ENCODE measurements at places on chromosomes 7 and 10.

GRCh38 chr7:16727736-16728135, 25.8 kb upstream of the TSPAN13 start:
- DNase-seq: no peak

DNA sequence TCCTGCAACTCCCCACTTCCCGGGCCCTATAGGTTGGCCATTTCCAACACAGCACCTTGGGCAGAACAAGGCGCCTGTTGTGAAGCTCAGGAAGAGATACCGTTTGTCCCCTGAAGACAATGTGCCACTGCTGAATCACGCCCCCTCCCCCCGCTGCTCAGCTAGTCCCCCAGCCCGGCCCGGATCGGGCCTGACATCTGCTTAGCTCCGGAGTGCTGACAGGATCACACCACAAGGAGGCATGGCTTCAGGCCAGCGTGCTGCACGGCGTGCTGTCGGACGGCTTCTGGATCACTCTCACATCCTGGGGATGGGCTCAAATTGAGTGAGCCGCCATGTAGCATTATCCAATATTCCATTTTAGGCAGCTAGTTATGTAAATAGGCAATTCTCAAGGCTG, 62.1 kb upstream of the EFCAB10 start:
- no peak for DNase-seq

DNA sequence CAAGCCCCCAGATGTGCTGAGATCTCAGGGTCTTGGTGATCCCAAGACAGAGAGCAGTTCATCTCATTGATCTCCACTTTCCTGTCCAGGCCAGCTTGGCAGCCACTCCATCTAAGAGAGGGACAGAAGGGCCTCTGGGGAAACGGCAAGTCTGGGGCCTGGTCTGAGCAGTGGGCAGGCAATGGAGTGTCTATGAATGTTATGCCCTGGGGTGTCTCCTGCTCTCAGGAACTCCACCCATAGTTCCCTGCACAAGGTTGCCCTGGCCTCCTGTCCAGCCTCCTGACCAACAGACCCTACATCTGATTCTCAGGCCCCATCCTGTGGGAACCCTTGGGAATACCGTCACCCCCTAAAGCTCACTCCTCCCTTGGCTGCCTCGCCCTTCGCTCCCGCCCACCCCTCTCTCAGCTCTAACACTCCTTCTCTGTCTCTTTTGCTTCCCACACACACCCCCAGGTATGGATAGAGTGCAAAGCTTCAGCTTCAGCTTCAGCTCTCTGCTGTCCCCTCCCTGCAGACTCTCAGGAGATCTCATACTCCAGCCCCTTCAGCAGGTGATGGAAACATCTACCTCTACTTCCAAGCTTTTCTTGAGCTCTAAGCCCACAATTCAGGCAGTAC, 83.0 kb downstream of the HIF1AN start:
- DNase-seq: no peak

DNA sequence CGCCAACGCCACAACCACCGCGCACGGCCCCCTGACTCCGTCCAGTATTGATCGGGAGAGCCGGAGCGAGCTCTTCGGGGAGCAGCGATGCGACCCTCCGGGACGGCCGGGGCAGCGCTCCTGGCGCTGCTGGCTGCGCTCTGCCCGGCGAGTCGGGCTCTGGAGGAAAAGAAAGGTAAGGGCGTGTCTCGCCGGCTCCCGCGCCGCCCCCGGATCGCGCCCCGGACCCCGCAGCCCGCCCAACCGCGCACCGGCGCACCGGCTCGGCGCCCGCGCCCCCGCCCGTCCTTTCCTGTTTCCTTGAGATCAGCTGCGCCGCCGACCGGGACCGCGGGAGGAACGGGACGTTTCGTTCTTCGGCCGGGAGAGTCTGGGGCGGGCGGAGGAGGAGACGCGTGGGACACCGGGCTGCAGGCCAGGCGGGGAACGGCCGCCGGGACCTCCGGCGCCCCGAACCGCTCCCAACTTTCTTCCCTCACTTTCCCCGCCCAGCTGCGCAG, 424 bp downstream of the EGFR start:
- DNase-seq: peak; percentile 23

DNA sequence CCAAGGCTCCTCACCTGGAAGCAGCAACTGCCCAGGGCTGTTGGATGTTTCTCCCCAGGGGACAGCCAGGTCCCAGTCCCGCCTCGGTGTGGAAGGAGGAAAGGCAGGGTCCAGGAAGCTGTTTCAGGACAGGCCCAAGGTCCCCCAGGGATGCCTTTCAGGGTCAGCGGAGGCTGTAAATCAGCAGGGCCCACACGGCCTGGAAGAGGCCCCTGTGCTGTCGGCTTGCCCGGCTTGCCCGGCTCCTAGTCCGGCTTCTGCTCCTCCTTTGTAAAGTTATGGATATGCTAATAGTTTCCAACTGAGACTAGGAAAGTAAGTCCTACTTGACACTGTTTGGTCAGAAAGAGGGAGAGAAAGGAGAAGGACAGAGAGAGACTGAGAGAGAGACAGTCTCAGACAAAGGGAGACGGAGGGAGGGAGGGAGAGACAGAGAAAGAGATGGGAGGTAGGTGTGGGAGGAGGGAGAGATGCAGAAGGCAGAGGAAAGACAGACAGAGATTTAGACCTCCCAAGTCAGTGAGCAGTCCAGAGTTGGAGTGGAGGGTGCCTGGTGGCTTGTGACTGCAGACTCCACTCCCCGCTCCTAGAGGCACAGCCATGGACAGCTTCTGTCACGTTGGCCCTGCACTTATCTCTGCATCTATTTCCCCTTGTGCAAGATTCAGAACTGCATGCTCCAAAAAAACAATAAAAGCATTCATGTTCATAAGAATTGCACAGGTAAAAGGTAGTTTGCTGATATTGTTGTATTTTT, 10.5 kb downstream of the IKZF1 start:
- no peak for DNase-seq

DNA sequence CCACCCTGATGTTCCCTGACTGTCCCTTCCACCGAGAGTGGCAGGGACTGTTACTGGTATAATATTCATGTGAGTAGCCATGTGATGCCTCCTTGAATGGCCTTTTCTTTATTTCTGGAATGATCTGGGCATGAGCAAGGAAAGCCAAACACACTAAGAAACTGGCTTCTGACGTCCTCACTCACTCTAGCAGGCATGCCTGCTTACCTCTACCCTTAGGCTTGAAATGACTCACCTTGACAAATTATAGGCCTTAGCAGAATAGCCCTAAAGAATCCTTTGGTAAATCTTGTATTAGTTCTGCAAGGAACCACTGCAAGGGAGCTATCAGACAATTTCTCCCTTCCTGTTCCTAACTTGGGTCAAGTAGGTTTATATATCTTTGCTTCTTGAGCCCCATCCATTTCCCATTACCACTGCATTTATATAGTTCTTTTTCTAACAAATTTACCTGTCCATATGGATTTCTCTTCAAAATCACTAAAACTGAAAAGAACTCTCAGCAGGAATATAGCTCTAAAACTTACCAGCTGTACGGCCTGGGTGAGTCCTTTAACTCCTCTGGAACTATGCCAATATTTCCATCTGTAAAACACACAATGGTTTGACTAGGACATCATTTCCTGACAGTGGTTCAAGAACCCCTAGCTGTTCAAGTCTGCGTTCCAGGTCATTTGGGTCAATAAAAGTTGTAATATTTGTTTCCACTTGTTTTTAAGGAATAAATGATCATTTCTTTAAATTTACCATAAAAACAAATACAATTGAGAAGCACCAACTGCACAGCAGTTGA, 13.0 kb upstream of the NDUFA5 start:
- no peak for DNase-seq

GRCh38 chr7:131011432-131011742, 277.4 kb upstream of the KLF14 start:
- DNase-seq: peak; percentile 37

DNA sequence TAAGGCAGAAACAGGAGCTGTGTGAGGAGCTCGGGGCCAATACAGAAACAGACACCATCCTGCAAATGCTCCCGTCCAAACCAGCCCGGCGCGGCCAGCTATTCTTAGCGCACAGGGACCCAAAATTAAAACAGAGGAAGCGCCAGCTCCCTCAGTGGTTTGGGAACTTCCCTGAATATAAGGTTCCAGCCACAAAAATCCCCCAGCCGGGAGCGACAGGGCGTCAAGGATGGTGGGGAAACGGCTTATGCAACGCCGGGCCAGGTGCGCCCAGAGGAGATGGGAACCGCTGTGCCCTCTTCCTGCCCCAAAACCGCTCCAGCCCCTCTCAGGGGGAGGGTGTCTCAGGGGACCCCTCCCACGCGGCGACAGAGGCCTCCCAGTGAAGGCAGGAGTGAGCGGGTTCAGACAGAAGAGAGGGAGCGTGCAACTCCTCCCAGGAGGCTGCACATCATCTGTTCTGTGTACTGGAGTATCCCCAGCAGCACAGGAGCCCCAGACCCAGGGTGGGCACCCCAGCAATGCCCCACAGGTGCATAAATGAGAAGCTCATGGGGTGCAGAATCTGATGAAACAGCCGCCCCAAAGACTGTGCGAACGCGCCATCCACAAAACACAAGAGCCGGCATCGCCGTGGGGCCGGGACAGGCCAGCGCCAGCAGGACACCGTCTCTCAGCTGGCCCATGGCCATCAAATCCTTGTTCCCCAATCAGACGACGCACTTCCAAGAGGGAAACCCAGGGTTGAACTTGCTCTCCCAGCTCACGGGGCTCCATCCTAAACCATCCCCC, 73.9 kb upstream of the PDGFA start:
- no peak for DNase-seq

DNA sequence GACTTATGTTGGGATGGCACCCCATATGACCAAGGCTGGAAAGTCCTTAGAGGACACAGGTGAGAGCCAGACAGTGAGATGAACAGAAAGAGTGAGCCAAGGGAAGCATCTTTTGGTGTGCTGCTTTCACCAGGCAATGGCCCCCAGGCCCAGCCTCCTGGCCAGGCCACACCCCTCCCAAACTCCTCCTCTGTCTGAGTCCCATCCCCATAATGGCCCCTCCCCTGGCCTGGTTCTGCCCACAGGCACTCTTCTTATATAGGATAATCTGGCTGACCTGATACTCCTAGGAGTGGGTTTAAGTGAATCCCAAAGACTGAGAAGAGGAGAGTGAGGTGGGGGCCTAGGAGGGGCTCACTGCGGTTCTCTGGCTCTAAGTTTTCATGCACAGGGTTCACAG, 252.5 kb downstream of the RPS24 start:
- no peak for DNase-seq
